Activated T-helper 1 cell treated with anti-CD3 and anti-CD28 coated beads, Interleukin-12 subunit alpha, Interleukin-12 subunit beta, Interleukin-2, Interleukin-4 antibody, amounts not matched to agents 30 ng/mL and 10 ng/mL and 1 ng/mL, durations not matched to agents 14 hours and 24 hours and 36 hours (primary cell): ENCODE measurements at places on chromosomes 5 and 9. TPM values are rescaled to one million over a fixed set of nuclear protein-coding genes. Genes with fewer than 3 reads are reported as not detected.
A peak's percentile ranks its signal among the peaks of the same experiment; 100 is the strongest.

Gene PCDHA13
- total RNA-seq, result not detected in 2 replicates

Gene CDC20B
- not detected in 2 replicates for total RNA-seq

Gene SLC6A7
- not detected in 2 replicates for total RNA-seq

Gene FOXD4
- 0.13 and 0.22 TPM in 2 replicates for total RNA-seq

Gene ORM2
- total RNA-seq, result not detected in 2 replicates

Gene DDX31
- 32.1 and 34.1 TPM in 2 replicates for total RNA-seq

Gene SIT1
- 86.6 and 90.5 TPM in 2 replicates for total RNA-seq

Gene ZDHHC11B
- not detected in 2 replicates for total RNA-seq

Gene LURAP1L
- total RNA-seq, result not detected in 2 replicates

Gene HMMR
- total RNA-seq, result 25.5 and 26.8 TPM in 2 replicates

Gene BNIP1
- 22.6 and 25.3 TPM in 2 replicates for total RNA-seq

Gene ELOVL7
- total RNA-seq, result 0.34 and 0.49 TPM in 2 replicates

Gene LCP2
- total RNA-seq, result 350 and 351 TPM in 2 replicates

DNA sequence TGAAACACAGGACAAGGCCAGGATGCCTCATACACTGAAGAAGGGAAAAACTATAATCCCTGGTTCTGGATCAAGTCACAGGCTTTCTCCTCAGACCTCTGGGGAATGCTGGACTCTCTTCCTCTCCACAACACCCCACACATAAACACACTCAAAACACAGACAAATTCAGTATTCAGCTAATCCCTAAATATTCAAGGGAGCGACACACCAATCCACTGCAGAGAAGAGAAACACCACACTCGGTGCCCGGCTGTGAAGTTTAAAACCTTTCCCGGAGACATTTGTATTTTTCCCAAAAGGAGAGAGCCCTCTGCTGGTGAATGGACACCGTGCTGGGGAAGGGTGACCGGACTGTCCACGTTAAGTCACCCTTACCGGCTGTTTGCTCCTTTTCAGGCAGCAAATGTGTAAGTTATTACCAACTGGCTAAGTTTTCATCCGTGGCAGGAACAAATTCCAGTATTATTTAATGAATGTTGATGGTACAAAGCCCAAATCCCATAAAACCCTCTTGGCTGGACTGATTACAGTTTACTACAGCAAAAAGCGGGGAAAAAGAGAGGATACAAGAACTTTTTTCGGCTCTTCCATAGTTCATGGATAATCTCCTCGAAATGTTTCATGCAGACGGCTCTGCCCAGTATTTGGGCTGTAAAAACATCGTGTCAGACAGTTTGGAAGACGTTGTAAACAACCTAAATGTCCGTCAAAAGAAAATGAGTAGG, 130.9 kb upstream of the SLC30A5 start:
- H3K27ac ChIP-seq, result no peak overlapping the region
- no peak overlapping the region for H3K4me3 ChIP-seq
- no peaks in the 10 kb centered on the region for H3K27me3 ChIP-seq
- H3K4me1 ChIP-seq, result peaks cover 8% of the 10 kb centered on the region
- no peaks in the 10 kb centered on the region for H3K36me3 ChIP-seq

- no peak overlapping the region for H3K27ac ChIP-seq
- H3K36me3 ChIP-seq, result no peaks in the 10 kb centered on the region
- H3K27me3 ChIP-seq, result no peaks in the 10 kb centered on the region
- no peaks in the 10 kb centered on the region for H3K4me1 ChIP-seq
- H3K4me3 ChIP-seq, result no peak overlapping the region
Observed at GRCh38 chr5:78819166-78819565, 165.9 kb downstream of the ARSB start.

- no peak overlapping the region for H3K27ac ChIP-seq
- H3K36me3 ChIP-seq, result peaks cover 61% of the 10 kb centered on the region
- no peak overlapping the region for H3K4me3 ChIP-seq
- H3K27me3 ChIP-seq, result no peaks in the 10 kb centered on the region
- no peak for DNase-seq
Observed at GRCh38 chr9:2780846-2781245, 63.0 kb downstream of the PUM3 start.

DNA sequence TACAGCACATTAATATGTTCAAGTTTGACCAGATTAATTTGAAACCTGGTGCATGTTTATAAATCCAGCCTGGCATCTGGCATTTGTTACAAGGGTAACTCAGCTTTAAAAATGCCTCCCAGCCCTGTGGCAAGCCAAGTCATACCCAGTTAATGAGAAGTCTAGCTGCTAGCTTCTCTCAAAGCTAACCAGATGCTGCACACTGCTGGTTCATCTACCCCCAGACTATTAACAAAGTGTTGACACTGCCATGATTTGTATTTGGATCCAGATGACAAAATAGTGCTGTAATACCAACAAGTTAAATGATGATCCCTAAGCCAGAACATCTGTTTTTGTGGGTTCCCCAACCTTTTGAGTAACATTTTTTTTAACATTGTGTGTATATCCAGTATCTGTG, 573.7 kb upstream of the DAB2 start:
- no peak overlapping the region for H3K27ac ChIP-seq
- H3K4me1 ChIP-seq, result no peaks in the 10 kb centered on the region
- no peak for DNase-seq
- H3K36me3 ChIP-seq, result no peaks in the 10 kb centered on the region
- peaks cover 2% of the 10 kb centered on the region for H3K27me3 ChIP-seq

- H3K36me3 ChIP-seq, result no peaks in the 10 kb centered on the region
- no peak overlapping the region for H3K27ac ChIP-seq
- no peaks in the 10 kb centered on the region for H3K4me1 ChIP-seq
- no peaks in the 10 kb centered on the region for H3K27me3 ChIP-seq
- H3K4me3 ChIP-seq, result no peak overlapping the region
- no peak for DNase-seq
Observed at GRCh38 chr9:8845808-8846207, 1046.2 kb upstream of the DMAC1 start.

GRCh38 chr9:17894501-17895160, 315.8 kb downstream of the SH3GL2 start:
- no peaks in the 10 kb centered on the region for H3K36me3 ChIP-seq
- H3K27me3 ChIP-seq, result no peaks in the 10 kb centered on the region
- no peaks in the 10 kb centered on the region for H3K4me1 ChIP-seq
- no peak for DNase-seq

- H3K27me3 ChIP-seq, result no peaks in the 10 kb centered on the region
- H3K4me1 ChIP-seq, result peaks cover 70% of the 10 kb centered on the region
- peaks cover 20% of the 10 kb centered on the region for H3K36me3 ChIP-seq
- peak overlapping the region; percentile 57 for H3K4me3 ChIP-seq
- H3K27ac ChIP-seq, result peak overlapping the region; percentile 75
Observed at GRCh38 chr5:53041071-53041692, 52.0 kb downstream of the ITGA2 start.

GRCh38 chr5:174189654-174190541, 144.4 kb downstream of the NSG2 start:
- no peak overlapping the region for H3K4me3 ChIP-seq
- H3K36me3 ChIP-seq, result no peaks in the 10 kb centered on the region
- H3K27ac ChIP-seq, result no peak overlapping the region
- peaks cover 2% of the 10 kb centered on the region for H3K27me3 ChIP-seq
- no peaks in the 10 kb centered on the region for H3K4me1 ChIP-seq

DNA sequence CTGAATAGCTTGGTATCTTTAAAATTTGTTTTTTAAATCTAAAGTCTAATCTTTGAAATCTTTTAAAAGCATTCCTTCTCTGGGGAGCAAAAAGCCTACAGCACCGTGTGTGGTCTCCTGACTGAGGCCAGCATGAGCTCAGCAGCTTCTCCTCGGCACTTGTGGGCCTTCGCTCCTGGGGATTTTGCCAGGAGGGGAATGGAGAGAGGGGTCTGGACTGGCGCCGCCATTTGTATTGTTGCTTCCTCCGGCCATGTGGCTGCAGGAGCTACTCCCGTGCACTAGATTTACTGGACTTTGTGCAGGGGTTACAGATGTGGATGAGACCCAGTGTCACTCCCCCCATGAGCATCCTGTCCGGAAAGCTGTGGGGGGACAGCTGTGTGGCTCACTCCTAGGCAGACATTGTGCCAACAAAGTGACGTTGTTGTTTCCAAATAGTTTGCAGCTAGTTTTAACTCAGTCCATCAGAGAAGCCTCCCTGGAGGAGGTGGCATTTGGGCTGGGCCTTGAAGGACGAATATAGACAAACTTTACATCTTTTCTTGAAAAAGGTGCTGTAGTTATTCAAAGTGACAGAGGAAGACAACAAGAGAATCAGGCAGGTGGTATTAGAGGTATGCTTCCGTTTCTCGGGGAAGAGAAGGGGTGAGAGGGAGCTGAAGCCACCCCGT, 6.6 kb downstream of the OLFM1 start:
- H3K4me3 ChIP-seq, result no peak overlapping the region
- peaks cover 8% of the 10 kb centered on the region for H3K27me3 ChIP-seq
- H3K36me3 ChIP-seq, result no peaks in the 10 kb centered on the region
- no peak overlapping the region for H3K27ac ChIP-seq

DNA sequence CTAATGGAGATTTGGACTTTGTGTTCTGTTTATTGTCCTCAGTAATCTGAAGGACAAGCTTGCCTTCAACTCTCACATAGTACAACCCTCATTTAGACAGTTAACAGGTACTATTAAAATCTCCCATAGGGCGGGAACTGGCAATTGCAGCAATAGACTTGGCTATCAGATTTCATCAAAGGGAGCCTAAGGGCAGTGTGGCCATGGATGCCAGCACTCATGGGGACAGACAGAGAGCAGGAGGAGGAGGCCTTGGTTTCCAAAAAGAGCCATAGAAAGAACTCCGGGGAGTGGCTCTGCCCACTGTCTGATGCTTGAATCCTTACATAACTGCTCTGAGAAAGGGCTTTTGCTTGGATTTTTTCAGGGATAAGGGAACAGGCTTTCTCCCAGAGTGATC, 6.8 kb downstream of the SLC36A1 start:
- H3K27me3 ChIP-seq, result no peaks in the 10 kb centered on the region
- DNase-seq, result no peak
- no peaks in the 10 kb centered on the region for H3K36me3 ChIP-seq
- H3K4me3 ChIP-seq, result no peak overlapping the region
- peaks cover 11% of the 10 kb centered on the region for H3K4me1 ChIP-seq
- H3K27ac ChIP-seq, result no peak overlapping the region

GRCh38 chr5:78701795-78702410, 53.3 kb upstream of the LHFPL2 start:
- no peak for DNase-seq
- H3K4me3 ChIP-seq, result no peak overlapping the region
- no peaks in the 10 kb centered on the region for H3K36me3 ChIP-seq
- H3K4me1 ChIP-seq, result no peaks in the 10 kb centered on the region
- H3K27ac ChIP-seq, result no peak overlapping the region

DNA sequence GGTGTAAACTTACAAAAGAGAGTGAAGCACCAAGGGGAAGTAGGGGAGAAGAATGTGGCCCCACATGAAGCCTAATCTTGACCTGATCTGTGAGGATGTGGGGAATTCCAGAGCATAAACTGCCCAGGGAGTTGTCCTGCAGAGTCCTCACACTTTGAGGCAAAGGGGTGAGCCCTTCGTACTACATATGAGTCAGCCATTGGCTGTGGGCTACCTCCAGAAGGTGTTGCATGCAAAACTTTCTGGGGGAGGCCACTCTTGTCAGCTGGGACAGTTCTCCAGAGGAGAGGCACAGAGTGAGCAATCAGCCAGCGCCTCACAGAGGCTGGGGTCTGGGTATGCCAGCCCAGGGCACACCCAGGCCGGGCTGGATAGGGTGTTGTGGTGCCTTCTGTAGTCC, 98.1 kb upstream of the NMUR2 start:
- no peaks in the 10 kb centered on the region for H3K36me3 ChIP-seq
- H3K4me3 ChIP-seq, result no peak overlapping the region
- no peaks in the 10 kb centered on the region for H3K4me1 ChIP-seq

- H3K36me3 ChIP-seq, result no peaks in the 10 kb centered on the region
- no peak overlapping the region for H3K27ac ChIP-seq
- H3K27me3 ChIP-seq, result peaks cover 18% of the 10 kb centered on the region
- H3K4me3 ChIP-seq, result no peak overlapping the region
Observed at GRCh38 chr9:120982836-120983235, 56.2 kb upstream of the TRAF1 start.

- no peak overlapping the region for H3K4me3 ChIP-seq
- DNase-seq, result no peak
- H3K27ac ChIP-seq, result no peak overlapping the region
- H3K27me3 ChIP-seq, result no peaks in the 10 kb centered on the region
Observed at GRCh38 chr9:119951090-119951489, 581.9 kb upstream of the BRINP1 start.

GRCh38 chr9:136681029-136681428, 6.2 kb downstream of the AGPAT2 start:
- no peak overlapping the region for H3K27ac ChIP-seq
- no peaks in the 10 kb centered on the region for H3K27me3 ChIP-seq
- DNase-seq, result no peak
- no peak overlapping the region for H3K4me3 ChIP-seq
- no peaks in the 10 kb centered on the region for H3K4me1 ChIP-seq

GRCh38 chr5:14922456-14922855, 50.9 kb upstream of the ANKH start:
- H3K27ac ChIP-seq, result no peak overlapping the region
- H3K4me1 ChIP-seq, result peaks cover 51% of the 10 kb centered on the region
- peaks cover 1% of the 10 kb centered on the region for H3K36me3 ChIP-seq

- H3K27ac ChIP-seq, result no peak overlapping the region
- H3K4me1 ChIP-seq, result no peaks in the 10 kb centered on the region
- no peak for DNase-seq
- no peak overlapping the region for H3K4me3 ChIP-seq
- H3K27me3 ChIP-seq, result no peaks in the 10 kb centered on the region
- H3K36me3 ChIP-seq, result no peaks in the 10 kb centered on the region
Observed at GRCh38 chr9:17063535-17064135, 71.2 kb upstream of the CNTLN start.

- no peaks in the 10 kb centered on the region for H3K36me3 ChIP-seq
- no peak overlapping the region for H3K4me3 ChIP-seq
Observed at GRCh38 chr9:134474055-134474370, 147.8 kb downstream of the RXRA start.

DNA sequence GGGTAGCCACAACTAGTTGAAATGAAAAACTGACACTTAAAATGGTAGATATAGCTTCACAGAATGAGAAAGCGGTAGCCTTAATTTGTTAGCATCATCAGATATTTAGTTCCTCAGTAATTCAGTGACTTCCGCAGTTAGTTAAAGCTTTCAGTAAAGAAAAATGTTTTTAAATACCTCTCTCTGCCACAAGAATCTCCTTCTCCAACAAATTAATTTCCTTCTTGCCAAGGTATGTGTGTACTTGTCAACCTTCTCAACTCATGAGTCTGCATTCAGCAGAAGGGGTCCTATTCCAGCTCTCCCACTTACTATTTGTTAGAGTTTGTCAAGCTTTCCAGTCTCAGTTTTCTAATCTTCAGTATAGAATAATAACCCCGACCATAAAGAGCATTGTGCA, 26.3 kb upstream of the ERAP1 start:
- no peak for DNase-seq
- H3K36me3 ChIP-seq, result no peaks in the 10 kb centered on the region
- peaks cover 2% of the 10 kb centered on the region for H3K27me3 ChIP-seq
- no peak overlapping the region for H3K27ac ChIP-seq
- no peak overlapping the region for H3K4me3 ChIP-seq

DNA sequence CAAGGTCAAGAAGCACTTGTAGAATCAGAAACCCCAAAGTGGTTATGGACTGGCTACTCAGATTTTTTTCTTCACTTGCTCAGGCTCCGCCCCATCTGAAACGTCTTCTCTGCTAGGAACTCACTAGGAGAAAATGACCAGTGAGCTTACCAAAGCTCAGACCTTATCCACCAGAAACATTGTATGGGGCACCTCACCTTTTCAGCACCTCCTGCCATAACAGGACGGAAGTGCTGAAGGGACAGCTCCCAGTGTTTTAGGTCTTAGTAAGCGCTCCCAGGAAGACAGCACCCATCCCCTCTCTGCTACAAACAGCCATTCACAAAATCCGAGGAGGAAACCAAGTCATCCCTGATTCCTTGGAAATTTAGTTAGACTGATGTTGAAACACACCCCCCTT, 1.2 kb upstream of the GABRA1 start:
- no peak for DNase-seq
- peaks cover 9% of the 10 kb centered on the region for H3K27me3 ChIP-seq
- H3K27ac ChIP-seq, result no peak overlapping the region
- no peaks in the 10 kb centered on the region for H3K36me3 ChIP-seq

GRCh38 chr5:163163858-163164257, 273.5 kb upstream of the CCNG1 start:
- no peaks in the 10 kb centered on the region for H3K4me1 ChIP-seq
- no peak for DNase-seq
- H3K27ac ChIP-seq, result no peak overlapping the region
- no peaks in the 10 kb centered on the region for H3K27me3 ChIP-seq
- no peaks in the 10 kb centered on the region for H3K36me3 ChIP-seq
